ENCODE measurements at places on chromosomes 6 and 20.

GRCh38 chr6:82178759-82179112 lies 68.8 kb downstream of the IBTK start:
- DNase-seq = no peak

DNA sequence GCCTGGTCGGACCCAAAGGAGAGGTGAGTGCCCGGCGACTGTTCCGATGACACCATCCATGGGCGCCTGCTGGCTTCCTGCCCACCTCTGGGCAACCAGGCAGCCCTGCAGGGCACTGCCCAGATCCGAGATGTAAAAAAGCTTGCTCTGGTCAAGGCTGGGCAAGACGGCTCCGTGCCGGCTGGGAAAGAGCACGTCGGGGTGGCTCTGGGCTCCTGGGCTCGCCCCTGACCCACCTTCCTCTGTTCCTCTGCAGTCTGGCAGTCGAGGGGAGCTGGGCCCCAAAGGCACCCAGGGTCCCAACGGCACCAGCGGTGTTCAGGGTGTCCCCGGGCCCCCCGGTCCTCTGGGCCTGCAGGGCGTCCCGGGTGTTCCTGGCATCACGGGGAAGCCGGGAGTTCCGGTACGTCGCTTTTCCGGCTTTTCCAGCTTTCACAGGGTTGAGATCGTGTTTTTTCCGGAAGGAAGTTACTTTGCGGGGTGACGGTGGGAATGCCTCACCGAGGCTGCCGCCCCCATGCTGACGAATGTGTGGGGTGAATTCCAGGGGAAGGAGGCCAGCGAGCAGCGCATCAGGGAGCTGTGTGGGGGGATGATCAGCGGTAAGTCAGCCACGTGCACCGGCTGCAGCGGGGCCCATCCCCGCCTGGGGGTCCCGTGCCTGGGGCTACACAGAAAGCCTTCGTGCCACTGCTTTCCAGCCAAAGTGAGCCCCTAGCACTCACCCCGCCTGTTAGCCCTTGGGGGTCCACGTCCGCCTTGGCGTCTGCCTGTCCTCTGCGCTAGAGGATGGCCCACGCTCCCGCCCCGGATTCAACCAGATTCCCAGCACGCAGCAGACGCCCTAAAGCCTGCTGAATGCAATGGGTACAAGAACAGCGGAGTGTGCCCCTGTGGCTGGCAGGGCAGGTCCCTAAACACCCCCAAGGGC lies 19.3 kb downstream of the COL9A3 start:
- no peak for DNase-seq

- no peak for DNase-seq
These were observed 58.5 kb downstream of the SUN5 start for GRCh38 chr20:32945710-32946221.

DNA sequence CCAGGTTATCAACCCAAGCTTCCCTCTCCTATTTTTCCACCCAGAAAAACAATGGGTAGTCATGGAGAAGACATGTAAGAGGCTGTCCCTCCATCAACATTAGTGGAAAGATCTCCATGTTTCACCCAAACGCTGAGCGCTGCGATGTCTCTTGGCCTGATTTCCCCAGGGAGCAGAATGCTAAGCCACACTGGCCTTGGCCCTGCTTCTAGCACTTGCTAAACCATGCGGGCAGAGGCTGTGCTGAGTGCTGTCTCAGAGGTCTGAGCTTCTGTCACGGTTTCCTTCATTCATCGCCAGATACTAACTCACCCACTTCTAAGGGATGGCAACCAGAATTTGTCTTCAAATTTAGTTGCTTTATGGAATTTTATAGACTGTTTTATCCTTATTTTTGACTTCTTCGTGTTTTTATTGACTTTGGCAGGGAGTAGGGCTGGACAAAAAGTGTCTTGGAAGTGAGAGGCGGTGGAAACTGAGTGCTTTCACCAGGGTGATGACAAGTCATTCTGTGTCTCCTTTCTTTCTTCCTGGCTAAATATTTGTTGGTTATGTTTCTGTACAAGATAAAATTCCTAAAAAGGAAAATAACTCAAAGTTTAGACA lies 181.4 kb upstream of the UST start:
- no peak for DNase-seq

GRCh38 chr20:57579898-57580447 lies 19.1 kb downstream of the PCK1 start:
- DNase-seq = no peak

GRCh38 chr20:58116505-58116904 lies 111.9 kb downstream of the ANKRD60 start:
- no peak for DNase-seq

All from NCI-H1105 (cell line).